ENCODE measurements at places on chromosomes 5 and 9.

DNA sequence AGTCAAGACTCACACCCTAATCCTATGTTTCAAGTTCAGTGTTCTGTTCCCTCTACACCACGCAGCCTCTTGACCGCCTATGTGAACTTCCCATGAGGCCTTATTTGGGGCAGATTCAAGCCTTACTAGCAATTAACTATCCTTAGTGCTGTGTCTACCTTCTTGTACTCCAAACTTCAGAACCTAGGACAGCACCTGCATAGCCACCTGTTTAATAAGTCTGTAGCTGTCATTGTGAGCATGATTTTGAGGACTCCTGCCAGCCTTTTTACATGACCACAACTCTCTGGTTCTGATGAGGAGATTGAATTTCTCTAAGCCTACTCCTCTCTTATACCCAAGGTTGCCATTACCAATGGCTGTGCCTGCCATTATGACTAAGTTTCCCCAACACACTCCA, 50.8 kb upstream of the PCSK1 start:
- ATAC-seq, result no peak

- no peak for ATAC-seq
These were observed 17.4 kb downstream of the WDR31 start for GRCh38 chr9:113322671-113323070.

DNA sequence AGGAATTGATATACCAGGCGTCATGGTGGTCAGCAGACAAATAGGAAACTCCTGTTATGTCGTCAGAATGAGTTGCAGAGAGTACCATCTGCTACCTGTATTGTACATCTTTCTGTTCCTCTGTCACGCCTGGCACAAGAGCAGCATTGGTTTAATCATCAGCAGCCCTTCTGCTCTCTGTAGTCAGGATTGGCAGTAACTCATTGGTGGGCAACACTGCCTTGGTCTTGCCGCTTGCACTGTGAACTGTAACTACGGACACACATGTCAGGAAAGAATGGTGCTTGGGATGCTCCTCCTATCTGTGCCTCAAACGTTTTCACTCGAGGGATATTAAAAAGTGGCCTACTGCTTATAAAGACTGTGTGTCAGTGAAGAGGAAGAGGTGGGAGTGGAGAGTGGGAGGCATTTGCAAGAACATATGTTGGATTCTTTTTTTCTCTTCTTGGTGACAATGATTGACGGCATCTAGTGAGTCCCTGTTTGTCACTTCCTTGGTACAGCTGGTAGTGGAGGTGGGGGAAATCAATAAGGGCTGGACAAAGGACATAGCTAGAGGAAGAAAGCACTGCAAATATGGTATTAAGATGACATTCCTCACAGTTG, 76.6 kb downstream of the F2RL2 start:
- no peak for ATAC-seq

DNA sequence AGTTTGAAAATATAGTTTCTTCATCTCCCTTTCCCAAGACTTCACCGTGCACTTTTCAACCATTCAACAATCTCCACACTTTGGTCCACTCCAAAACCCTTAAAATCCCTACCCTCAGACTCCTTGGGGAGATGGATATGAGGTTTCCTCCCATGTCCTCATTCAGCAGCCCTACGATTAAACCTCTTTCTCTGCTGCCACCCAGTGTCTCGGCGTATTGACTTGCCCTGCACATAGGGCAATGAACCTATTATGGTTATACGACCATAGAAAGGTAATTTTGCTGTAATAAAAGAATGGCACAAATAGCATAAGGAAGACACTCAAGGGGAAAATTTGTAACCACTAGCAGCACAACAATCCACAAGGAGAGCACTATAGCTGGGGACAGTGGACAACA, 803.5 kb downstream of the TLE1 start:
- no peak for ATAC-seq

Data from gastroesophageal sphincter (tissue), 4 donors.